ENCODE measurements at places on chromosomes 3 and 15.

GRCh38 chr3:62970648-62971047 lies 95.4 kb upstream of the CADPS start:
- no peak for DNase-seq

DNA sequence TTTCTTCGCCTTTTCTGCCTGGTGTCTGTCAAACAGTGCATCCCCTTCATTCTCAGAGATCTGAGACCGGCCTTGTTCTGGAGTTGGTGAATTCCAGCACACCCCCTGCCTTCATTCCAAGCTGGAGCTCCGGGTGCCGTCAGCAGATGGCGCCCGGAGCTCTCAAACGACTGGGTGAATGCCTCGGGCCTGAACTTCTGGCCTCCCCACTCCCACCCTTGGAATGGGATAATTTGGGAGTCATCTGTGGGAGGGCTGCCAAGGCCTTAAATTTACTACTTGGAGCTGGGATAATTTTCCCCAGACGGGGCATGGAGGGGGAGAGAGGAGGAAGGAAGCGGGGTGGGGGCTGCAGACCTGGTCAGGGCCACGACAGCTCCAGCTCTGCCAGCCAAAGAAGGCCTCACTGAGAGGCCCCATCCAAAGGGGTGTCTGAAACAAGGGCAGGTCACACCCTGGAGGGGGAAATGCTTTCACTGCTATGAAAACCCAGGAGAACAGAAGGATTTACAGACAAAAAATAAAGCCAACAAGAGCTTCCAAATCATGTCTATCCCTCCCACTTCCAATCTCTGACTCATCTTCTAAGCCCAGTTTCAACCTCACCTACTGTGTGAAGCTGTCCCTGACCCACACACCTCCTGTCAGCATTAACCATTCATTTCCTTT lies 187.9 kb downstream of the OPA1 start:
- no peak for DNase-seq

DNA sequence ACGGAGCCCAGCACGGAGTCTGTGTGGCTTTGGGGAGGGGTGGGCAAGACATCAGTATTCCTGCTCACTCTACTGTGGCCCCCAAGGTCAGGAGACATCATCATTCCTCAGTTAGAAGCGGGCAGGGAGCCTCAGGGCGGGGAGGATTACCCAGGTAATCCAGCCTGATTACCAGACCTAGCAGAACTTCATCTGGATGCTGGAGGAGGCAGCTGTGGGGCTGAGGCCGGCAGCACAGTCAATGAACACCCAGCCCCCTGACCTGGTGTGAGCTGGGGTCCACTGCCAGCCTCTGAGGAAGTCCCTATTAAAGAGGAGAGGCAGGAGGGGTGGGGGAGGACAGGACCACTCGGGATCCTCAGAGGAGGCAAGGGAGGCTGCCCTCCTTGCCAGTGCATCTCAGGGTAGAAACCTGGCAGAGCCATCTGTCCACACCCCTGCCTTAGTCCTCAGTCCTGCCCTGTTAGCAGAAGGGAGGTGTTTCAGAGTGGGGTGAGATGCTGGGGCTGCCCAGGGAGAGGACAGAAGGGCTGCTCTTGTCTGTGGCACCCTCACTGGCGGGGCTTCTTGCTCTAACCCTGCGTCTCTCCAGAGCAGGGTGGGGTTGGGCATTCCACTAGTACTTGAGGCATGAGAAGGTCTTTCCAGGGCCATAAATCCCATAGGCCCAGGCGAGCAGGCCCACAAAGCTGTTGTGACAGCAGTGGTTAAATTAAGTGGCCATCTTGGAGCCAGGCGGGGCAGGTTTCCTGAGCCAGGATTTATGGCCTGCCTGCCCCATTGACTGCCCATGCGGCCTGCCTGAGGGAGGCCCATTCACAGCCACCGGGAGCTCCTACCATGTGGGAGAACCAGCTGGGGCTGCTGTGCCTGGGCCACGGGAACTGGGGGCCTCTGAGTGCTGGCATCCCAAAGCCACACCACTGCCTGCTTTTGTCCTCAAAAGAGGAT lies 82.1 kb downstream of the LINGO1 start:
- no peak for DNase-seq

DNA sequence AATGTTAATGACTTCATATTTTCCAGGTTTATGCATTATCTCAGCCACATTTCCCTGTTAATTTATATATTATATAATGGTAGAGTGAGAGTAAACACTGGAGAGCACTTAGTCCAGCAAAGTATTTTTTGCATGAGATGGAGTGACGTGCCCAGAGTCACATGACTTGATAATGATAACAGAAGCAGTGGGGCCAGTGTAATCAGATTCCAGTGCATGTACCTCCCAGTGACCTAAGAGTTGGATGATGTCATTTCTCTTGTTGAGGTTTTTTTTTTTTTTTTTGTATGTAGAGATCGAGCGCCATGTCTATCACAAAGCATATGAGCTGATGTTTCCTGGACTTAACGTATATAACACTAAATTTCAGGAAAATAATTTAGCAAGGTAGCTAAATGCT lies 375.3 kb downstream of the CNTN6 start:
- DNase-seq: no peak

GRCh38 chr15:58378241-58379085 lies 53.3 kb upstream of the LIPC start:
- no peak for DNase-seq

DNA sequence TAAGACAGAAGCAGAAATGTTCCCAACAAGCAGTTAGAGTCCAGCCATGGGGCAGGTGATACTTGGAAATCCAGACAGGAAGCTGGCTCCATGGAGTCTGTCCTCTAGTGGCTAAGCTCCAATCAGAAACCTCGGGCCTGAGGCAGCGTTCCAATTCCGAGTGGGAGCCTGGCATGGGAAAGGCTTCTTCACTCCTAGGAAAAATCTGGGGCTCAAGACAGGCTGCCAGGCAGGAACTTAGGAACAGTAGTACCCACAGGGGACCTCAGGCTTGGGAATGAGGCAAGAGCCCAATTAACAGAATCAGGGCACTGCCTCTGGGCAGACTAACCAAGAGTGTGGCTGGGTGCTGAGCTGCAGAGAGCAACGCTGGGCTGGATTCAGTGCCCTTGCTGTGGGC lies 6.2 kb upstream of the ATP13A4 start:
- no peak for DNase-seq

- DNase-seq: no peak
These were observed 283.5 kb upstream of the ROPN1 start for GRCh38 chr3:124275412-124275811.

DNA sequence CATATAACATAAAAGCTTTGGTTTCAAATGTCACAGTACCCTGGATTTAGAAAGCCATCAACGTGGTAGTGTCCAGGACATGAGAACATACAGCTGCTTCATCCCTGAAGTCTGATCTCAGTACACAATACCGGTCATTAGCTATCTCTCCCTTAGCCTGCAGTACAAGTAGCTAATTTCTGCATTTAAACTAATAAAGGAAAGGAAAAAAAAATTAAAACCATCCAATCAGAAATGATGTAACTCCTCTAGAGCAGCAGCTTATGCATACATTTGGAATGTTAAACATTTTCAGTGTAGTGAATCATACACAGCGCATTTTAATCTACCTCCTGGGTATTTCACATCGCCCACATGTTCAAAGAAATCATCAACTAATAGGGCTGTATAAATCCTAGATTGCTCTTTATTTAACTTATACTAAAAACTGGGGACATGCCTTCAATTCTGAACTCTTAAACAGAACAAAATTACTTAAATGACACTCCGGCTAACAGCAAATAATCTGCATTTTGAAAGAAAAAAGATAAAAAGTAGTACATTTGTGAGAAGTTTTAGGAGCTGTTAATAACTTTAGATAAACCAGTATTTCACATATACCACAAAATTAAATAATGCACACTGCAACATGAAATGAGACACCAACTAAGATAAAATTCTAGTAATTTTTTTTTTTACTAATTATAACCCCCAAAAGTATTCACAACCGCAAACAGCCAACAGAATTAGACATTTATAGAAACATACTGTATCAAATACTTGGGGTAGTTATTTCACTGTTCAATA lies 3.7 kb downstream of the IGF2BP2 start:
- DNase-seq: no peak

DNA sequence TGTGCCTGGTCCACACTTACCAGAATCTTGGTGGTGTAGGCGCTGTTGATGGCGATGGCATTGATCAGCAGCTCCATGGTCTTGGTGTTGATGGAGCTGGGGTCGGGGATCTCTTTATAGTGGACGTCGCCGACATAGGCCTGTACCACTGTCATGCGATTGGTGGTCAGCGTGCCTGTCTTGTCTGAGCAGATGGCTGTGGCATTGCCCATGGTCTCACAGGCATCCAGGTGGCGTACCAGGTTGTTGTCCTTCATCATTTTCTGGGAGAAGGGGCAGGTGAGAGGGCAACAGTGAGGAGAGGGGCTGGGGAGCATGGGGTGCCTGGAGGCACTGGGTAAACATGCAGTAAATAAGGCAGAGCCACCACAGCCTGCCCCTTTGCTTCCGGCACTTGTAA lies 50.9 kb upstream of the SEC13 start:
- no peak for DNase-seq

DNA sequence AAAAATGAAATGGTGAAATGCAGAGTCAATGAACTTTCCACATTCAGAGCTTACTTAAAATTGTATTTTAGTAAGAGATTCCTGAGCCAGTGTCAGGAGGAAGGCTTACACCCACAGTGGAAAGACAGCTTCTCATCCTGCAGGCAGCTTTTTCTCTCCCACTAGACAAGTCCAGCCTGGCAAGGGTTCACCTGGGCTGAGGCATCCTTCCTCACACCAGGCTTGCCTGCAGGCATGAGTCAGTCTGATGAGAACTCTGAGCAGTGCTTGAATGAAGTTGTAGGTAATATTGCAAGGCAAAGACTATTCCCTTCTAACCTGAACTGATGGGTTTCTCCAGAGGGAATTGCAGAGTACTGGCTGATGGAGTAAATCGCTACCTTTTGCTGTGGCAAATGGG lies 3.1 kb downstream of the CCR4 start:
- DNase-seq: no peak

DNA sequence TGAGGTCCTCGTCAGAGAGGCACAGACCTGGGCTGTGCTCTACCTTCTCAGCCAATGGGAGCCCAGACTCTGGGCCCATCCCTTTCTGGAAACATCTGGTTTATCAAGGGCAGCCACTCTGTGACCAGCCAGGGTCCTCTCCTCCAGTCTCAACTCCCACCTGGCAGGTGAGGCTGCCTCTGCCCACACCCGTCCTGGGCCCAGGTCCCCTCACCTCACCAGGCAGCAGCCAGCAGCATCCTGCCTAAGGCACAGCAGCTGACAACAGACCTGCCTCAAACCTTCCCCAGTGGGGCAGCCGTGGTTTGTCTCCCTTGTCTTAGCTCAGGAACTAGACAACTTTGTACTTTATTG lies 8.7 kb upstream of the VIPR1 start:
- DNase-seq: no peak

- no peak for DNase-seq
These were observed 229.2 kb upstream of the ST8SIA2 start for GRCh38 chr15:92164327-92165000.

GRCh38 chr15:28091313-28091712 lies 7.8 kb downstream of the OCA2 start:
- no peak for DNase-seq

DNA sequence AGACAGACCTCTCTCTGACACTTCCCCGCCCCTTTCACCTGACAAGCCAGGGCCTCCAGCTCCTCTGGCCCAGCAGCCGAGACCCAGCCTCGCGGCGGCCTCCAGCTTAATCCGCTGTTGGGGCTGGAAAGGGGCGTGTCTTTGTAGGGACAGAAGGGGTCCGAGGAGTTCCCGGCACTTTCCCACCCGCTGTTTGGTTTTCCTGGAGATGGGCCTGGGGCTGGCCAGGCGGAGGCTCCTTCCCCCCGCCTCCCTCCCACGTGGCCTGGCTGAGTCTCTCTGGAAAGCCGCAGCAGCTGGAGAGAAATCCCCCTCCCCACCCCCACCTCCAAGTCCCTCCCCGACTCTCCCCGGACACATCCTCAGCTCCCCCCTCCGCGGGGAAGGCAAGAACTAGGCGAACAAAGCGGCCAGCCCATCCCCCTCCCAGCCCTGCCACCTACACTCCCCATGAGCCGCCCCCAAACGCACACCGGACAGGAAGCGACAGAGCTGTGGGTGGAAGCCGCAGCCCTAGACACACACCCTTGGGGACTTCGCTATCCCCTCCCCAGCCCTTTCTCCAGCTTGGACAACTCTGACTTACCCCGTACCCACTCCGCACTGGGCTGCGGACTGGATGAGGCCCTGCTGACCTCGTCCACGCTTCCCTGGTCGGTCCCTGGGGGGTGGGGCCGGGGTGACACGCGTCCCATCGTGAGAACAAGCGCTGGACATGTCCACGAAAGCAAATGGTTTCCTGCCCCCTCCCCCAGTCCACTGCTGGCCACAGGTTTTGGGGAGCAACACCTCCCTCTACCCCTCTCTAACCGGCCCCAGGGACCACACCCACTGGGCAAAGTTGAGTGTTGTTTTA lies 1.2 kb downstream of the IGDCC4 start:
- no peak for DNase-seq

DNA sequence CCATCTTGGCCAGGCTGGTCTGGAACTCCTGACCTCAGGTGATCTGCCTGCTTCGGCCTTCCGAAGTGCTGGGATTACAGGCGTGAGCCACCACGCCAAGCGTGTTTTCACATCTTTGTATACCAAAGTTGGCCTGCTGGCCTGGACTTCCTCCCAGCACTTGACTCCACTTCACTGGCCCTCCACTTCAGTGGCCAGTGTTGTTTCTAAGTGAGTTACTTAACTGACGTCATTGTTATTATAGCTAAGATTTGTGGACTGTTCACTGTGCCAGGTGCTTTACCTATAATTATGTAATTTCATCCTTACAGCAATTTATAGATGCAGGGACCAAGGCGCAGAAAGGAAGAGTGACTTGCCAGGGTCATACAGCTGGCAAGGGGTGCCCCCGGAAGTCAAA lies 52.0 kb downstream of the HRH1 start:
- no peak for DNase-seq

DNA sequence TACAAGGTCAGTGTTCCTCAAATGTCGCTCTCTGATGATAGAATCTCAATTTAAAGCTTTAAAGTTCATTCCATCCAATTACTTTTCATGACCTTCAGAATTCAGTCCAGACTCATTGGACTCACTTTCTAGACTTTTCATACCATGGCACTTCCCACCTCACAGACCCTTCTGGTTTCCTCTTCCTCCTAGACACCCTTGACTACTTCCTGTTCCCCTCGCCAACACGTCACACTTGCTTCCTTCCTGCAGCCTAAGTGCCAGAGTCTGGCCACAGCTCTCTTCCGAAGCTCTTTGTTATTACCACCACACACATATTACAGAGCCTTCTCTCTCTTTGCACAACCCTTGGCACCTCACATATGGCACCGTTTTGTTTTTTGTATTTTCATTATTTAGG lies 59.1 kb upstream of the UMPS start:
- no peak for DNase-seq

All from T-helper 1 cell (primary cell).